ENCODE measurements at places on chromosomes 12 and 14. TPM values are rescaled to one million over a fixed set of nuclear protein-coding genes. Genes with fewer than 3 reads are reported as not detected.

DNA sequence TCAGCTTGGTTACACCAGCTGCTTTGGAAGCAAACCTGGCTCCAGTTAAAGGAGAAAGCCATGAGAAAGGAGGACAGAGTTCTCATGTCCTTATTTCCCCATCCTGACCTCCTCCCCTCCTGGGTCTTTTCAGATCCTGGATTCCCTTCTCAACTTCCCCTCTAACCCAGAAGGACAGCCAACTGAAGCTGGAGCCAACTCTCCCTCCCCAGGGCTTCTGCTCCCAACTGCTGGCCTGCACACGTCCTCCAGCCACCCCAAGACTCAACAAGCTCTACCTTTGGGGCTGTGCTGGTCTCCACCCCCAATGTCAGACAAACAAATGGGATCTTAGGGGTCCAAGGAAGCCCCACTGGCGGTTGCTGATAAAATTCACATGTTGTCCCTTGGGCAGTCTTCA lies 651.1 kb upstream of the TBX3 start:
- no peak for DNase-seq

DNA sequence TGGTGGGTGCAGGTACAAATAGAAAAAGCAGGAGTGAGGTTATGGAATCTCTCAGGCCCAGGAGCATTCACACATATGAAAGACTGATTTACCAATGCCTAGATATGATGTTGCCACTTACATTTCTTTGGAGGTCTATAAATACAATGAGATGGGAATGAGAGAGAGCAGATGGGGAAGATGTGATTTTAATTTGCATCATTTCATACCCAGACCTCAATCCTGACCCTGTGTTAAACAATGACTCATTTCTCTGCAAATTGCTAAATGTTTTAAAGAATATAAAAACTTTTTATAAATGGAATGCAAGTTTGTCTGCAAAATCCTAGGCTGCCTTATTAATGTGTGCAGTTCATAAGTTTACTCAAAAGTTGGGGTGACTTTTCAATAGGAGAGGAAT lies 38.6 kb upstream of the GNG2 start:
- DNase-seq = no peak

DNA sequence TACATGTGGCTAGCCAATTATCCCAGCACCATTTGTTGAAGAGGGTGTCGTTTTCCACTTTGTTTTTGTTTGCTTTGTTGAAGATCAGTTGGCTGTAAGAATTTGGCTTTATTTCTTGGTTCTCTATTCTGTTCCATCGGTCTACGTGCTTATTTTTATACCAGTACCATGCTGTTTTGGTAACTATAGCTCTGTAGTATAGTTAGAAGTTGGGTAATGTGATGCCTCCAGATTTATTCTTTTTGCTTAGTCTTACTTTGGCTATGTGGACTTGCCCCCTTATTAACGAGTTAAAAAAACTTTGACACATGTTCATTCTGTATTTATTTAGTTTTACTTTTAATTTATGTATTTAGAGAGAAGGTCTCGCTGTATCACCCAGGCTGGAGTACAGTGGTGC lies 120.4 kb downstream of the ADCK1 start:
- no peak for DNase-seq

- DNase-seq = no peak
Measured at GRCh38 chr14:88746052-88746451, 46.7 kb downstream of the EML5 start.

DNA sequence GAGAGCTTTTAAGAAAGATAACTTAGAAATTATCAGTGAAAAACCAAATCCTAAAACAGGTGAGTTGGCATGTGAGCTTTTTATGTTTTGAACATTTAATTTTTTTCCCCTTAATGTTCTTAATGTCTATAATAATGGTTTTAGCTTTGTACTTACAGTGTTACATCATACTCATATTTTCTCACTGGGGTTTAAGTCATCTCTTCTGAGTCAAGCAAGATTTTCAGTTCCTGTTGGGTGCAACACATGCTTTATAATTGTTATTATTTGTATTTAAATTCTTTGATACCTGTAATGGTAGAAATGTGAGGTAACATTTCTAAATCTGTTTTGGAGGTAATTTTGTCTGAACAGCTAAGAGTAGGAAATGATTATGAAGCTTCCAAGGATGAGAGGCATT lies 113.0 kb downstream of the PLEKHA5 start:
- DNase-seq = no peak

DNA sequence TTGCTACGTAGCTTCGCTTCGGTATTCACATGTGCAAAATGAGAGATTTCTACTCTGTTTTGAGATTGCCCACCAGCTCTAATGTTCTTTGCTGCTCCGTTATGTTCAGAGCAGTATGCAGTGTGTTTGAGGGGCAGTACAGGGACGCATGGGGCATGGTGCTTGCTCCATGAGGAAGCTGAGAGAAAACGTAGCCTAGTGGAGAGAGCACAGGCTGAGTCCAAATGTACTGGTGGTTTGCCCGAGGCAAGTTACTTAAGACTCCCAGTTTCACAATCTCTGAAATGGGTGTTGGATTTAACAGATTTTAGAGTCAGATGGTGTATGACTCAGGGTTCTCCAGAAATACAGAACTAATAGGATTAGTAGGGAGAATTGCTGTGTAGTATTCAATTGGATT lies 310.5 kb downstream of the ETNK1 start:
- no peak for DNase-seq

- no peak for DNase-seq
Measured at GRCh38 chr14:105876829-105877228, 350.4 kb downstream of the TMEM121 start.

- no peak for DNase-seq
Measured at GRCh38 chr12:123101526-123101925, 49.4 kb downstream of the PITPNM2 start.

DNA sequence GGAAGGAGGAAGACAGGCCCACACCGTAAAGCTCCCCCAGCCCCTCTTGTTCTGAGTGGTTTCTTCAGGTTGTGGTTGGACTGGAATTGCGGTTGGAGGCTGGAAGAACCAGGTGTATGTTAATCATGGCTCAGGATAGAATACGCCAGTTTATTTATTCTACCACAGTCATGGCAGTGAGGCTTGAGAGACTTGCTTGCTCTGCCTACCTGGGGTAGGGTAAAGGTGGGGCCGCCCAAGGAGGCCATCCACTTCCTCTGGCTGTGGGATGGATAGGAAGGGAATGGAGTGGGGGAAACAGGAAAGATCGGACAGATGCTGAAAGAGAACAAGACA lies 8.1 kb downstream of the SHMT2 start:
- DNase-seq = no peak

GRCh38 chr12:113235976-113236375 lies 14.7 kb downstream of the TPCN1 start:
- DNase-seq = no peak

GRCh38 chr12:19575337-19576243 lies 136.3 kb downstream of the AEBP2 start:
- DNase-seq = no peak

GRCh38 chr12:123250471-123251383 lies 17.5 kb downstream of the MTRFR start:
- no peak for DNase-seq

DNA sequence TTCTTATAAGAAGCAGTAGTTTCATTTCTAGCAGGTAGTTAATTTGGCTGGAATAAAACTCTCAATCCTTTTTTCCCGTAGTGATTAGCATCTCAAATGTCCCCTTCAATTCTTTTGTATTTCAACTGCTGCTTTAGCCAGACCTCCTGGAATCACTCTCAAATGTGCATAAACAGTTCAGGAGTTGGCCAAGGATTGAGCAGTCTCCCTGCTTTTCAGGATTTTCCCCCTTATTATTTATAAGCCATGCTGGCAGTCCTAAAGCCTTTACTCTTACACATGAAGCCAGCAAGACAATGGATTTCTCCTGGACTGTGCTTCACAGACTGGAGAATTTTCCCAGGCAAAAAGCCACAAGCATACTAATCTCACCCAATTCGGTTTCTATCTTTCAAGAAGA lies 950.1 kb downstream of the VRK1 start:
- DNase-seq = no peak

DNA sequence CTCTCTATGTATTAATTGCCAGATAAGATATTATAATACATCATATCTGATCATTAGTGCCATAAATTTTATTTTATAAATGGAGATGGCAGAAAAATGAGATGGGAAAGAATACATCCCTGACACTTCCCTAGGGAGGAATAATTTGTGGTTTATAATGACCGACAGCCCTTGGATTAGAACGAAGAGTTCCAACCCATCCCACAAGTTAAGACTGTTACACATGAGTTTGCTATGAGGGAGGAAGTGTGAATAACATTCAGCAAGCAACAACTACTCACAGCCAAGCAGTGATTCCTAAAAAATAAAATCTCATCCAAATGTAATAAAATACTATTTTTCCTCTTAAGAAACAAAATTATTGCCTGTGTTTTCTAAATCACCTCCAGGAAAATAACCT lies 299.0 kb downstream of the CCDC91 start:
- no peak for DNase-seq

- DNase-seq = peak; percentile 78
Measured at GRCh38 chr14:102500158-102500662, 9.4 kb downstream of the ANKRD9 start.

- DNase-seq = no peak
Measured at GRCh38 chr12:96456265-96456974, 33.0 kb upstream of the CFAP54 start.

DNA sequence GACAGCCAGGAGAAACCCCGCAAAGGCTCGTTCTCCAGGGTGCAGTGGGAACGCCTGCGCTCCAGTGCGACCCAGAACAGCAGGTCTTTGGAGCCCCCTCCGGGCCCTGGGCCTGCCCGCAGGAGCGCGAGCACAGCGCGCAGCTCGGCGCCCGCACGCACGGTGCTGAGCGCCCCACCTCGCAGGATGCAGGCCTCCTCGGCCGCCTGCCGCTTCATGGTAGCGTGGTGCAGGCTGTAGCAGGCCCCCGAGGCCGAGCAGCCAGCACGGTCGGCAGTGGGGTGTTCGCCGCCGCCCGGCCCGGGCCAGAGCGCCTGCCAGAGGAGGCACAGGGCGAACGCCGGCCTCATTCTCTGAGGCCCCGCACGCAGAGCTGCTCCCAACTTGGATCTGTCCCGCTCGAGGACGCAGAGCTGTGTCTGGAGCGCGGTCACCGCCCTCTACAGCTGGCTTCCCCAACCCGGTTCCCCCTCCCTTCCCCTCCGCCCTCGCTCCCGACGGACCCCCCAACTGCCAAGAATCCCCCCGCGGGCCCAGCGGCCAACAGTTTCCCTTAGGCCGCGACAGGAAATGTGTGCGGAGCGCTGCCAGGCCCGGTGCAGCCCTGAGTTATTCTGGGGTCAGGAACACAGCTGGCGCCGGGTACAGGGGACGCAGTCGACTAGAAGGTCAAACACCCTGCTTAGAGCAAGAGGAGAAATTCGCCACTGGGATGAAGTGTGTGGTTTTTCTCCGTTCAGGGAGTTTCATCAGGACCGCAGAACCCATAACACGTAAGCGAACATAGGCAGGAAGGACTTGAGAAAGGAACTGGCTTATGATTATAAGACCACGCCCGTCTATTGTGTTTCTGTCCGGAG lies at the start of gene CLEC14A:
CLEC14A (minus strand) TSS at position 421 of the 860 bp plus-strand sequence; CDS start at position 350, 71 bp downstream.
- DNase-seq = peak; percentile 77

GRCh38 chr12:27511031-27511722 lies 12.8 kb upstream of the PPFIBP1 start:
- peak; percentile 39 for DNase-seq

DNA sequence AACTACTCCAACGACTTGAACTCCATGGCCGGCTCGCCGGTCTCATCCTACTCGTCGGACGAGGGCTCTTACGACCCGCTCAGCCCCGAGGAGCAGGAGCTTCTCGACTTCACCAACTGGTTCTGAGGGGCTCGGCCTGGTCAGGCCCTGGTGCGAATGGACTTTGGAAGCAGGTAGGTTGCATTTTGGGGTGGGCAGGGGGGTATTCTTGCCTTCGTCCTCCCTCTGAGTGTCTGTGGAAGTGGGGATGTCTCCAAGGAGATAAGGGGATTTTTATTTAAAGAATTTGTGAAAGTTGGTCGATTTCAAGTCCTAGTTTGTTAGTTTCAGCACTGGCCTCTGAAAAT lies 1.3 kb downstream of the ASCL1 start:
- no peak for DNase-seq

Gene KERA
- polyA plus RNA-seq = 16.7 TPM

Gene FSCB
- not detected for polyA plus RNA-seq

Gene SMIM41
- not detected for polyA plus RNA-seq

Gene NEDD8
- polyA plus RNA-seq = 176 TPM

Gene C12orf50
- polyA plus RNA-seq = 0.27 TPM

Gene POTEG
- polyA plus RNA-seq = not detected

Gene MYH7
- polyA plus RNA-seq = 525 TPM

Gene LALBA
- polyA plus RNA-seq = not detected

Gene MANSC4
- polyA plus RNA-seq = not detected

Gene DEPDC4
- polyA plus RNA-seq = 2.3 TPM
